ENCODE measurements at places on chromosomes 16 and 17.
A peak's percentile ranks its signal among the peaks of the same experiment; 100 is the strongest.

DNA sequence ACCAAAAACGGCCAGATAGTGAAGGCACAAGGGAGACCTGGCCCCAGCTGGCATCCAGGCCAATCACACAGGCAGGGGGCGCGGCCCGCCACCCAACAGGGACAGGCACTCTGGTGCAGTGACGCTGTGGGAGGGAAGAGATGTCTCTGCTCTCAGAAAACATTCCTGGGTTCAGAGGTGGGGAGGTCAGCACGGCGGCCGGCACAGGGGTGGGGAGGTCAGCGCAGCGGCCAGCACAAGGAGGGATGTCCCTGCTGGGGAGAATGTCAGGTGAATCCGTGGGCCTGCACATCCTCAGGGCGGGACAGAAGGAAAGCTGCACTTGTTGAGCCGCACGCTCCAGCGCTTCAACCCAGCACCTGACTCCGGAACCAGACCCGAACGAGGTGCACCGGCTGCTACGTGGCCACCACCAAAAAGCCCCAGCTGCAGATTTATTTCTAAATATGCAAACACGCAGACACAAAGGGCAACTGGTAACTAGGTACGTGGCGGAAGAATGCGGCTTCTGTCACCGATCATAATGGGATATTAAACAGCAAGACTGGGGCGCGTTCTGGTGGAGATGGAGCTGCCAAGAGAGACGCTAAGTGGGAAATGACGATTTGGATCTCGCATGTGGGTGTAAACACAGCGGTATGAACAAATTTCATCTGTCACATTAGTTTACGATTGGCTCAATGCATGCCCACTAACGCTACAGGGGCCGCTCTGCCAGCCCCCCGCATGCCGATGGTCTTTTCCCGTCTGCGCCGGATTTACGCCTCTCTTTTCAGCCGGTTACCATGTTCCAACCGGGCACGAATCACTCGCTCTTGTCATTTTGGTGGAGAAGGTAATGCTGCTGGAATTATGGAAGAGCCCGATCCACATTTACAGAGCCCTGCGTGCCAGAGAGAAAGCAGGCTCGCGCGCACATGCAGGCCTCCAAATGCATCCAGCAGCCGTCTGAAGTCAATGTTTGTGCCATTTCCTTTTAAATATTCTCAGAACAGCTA, 15.5 kb downstream of the SLC38A10 start:
- no peak for DNase-seq

- no peak for DNase-seq
Observed at GRCh38 chr16:50844840-50845239, 103.0 kb downstream of the CYLD start.

DNA sequence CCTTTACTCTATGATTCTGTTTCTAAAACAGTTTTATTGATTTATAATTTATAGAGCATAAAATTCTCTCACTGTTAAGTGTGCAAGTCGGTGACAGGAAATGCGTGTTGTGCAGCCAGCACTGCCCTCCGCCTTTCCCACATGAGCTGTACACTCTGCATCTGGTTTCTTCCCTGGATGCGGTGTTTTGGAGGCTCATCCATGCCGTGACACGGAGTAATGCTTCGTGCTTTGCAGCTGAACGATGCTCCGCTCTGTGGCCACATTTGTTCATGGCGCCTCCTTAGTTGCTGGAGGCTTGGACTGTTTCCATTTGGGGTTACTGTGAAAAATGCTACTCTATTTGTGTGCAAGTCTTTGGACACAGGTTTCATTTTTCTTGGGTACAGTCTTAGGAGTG, 7.2 kb upstream of the IGFALS start:
- DNase-seq, result no peak

DNA sequence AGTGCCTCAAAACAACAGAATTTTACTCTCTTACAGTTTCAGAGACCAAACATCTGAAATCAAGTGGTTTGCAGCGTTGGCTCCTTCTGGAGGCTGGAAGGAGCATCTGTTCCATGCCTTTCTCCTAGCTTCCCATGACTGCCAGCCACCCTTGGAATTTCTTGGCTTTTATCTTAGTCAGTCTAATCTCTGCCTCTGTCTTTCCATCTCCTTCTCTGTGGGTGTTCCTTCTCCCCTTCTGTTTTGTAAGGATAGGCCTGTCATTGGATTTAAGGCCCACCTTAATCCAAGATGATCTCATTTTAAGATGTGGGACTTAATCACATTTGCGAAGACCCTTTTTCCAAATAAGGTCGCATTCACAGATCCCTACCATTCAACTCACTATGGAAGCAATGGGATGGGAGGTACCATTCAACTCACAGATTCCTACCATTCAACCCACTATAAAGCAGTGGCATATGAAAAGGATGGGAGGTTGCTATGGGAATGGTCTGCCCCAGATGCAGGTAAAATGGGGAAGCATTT, 321.8 kb downstream of the WWOX start:
- DNase-seq, result no peak

GRCh38 chr16:66886321-66886720, 6.0 kb downstream of the PDP2 start:
- no peak for DNase-seq

GRCh38 chr17:14838567-14838966, 426.6 kb downstream of the PMP22 start:
- no peak for DNase-seq

- DNase-seq, result no peak
Observed at GRCh38 chr17:4540224-4540651, 14.9 kb downstream of the MYBBP1A start.

- no peak for DNase-seq
Observed at GRCh38 chr16:28903344-28904042, 21.5 kb downstream of the RABEP2 start.

- no peak for DNase-seq
Observed at GRCh38 chr17:33381201-33381600, 88.1 kb upstream of the ASIC2 start.

GRCh38 chr17:29592850-29593551, at the start of gene ANKRD13B:
Gene ANKRD13B (plus strand): TSS chr17:29593132. CDS start chr17:29593622, 490 bp downstream.
- DNase-seq, result peak; percentile 44

DNA sequence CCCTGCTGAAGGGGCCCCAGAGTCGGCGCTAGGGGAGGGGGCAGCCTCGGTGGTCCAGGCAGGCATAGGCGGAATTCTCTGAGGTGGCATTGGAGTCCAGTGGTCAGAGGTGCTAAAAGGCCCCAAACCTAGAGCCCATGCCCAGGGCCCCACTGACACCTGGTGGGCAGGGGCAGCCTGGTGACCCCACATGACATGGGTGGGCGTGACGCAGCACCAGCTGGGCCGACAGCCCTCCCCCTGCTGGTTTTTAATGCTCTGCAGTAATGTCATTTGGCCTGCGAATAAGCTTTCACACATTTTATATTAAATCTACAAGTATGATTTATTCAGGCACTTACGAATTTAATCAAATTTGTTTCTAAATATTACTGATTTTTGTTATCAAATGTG, 2.1 kb upstream of the RNPS1 start:
- DNase-seq, result no peak

- no peak for DNase-seq
Observed at GRCh38 chr17:50165867-50166517, at the start of gene SGCA. Gene SGCA (plus strand): TSS chr17:50166005. CDS start chr17:50166041, 36 bp downstream.

- DNase-seq, result no peak
Observed at GRCh38 chr16:80122115-80122514, 418.7 kb upstream of the DYNLRB2 start.

DNA sequence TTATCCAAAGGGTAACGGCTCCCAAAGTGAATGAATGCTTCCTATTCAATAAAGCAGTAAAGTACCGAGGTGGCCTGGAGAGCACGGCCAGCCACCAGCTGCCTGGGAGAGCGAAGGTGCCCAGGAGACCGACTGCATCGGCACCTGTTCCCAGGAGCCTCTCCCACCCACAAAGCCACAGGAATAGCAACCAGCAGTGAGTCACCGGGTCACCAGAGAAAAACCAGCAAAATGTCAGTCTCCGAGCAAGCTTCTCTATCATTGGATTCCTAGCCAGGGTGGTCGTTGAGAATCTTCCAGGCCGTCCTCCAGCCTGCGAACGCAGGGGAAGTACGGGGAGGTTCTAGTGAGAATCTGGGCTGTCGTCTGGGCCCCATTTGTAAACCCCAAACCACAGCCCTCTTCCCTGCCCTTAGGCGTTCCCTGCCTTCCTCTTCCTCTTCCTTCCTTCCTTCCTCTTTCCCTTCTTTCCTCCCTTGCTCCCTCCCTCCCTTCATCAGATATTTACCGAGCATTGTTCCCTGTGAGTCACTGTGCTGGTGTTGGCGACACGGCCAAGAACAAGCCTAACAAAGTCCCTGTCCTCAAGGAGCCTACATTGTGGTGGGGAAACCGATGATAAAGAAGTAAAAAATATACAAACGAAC, 114.6 kb downstream of the SLC39A11 start:
- DNase-seq, result no peak

DNA sequence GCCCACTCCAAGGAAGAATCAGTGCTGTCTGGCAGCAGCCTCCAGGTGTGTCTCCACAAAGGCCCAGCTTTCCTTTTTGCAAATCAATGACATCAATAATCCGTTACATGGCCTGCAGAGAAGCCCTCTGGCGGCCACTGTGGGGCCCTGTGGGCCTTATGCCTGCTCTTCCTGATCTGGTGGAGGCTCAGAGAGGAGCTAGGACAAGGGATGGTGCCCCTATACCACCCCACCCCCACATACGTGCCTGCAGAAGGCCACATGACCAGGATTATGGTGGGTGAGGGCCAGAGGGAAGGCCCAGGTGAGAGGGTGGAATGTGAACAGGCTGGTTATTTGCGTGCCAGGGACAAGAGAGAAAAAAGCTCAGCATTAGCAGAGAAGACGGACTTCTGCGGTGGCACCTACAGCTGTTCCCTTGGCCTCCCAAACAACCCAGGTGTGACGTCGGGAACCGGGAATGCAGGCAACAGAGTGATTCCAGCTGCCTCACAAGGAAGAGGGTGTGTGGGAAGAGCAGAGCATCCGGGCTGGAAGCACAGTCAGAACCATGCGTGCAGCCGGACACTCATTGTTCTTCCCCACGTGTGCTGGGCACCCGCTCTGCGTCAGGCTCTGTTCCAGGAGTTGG, 22.5 kb downstream of the EIF4A3 start:
- DNase-seq, result no peak

GRCh38 chr17:73956595-73957465, 246.6 kb upstream of the RPL38 start:
- DNase-seq, result peak; percentile 46

DNA sequence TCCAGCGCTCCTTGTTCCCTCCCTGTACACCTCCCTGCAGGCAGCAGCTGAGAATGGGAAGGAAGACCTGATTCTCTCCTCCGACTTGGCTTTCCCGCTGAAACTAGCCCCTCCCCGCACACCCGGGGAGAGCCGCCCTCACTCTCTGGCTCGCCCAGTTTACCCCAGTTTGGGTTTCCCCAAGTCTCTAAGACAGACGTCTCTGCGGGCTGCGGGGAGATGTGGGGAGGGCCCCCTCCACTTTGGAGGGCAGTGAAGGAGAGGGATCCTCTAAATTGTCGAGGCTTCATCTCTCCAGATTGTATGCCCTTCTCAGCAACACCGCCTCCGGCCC, 797 bp downstream of the GRB7 start:
- peak; percentile 54 for DNase-seq

DNA sequence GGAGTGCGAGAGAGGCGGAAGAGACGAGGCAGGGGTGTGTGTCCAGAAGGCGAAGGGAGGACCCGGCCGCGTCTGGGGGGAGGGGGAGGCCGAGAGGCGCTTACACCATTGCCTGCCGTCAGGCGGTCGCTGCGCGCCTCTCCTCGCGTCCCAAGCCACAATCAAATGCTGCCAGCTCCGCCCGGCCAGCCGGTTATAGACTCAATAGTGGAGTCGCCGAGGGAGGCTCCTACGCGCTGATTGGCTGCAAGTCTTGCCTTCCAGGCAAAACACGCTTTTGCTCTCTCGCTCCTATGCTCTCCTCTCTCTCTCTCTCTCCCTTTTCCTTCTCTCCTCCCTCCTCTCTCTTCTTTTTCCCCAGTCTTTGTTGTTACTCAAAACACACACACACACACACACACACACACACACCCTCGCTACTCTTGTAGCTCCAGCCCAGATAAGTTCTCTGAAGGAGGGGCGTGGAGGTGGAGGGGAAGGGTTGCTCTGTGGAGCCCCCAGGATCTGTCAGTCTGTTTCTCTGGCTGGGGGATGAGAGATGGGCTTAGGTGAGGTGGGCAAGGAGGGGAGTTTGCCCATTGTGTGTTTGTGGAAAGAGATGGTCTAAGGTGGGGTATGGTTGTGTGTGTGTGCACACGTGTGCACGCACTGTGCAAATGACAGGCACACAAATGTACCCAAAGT, at the start of gene DLX3:
Gene DLX3, minus strand, starts transcription at position 170 of the 684 bp plus-strand sequence. CDS start 226 bp downstream, outside the sequence.
- DNase-seq, result peak; percentile 33

GRCh38 chr17:66149562-66149961, 42.4 kb downstream of the CEP112 start:
- no peak for DNase-seq

DNA sequence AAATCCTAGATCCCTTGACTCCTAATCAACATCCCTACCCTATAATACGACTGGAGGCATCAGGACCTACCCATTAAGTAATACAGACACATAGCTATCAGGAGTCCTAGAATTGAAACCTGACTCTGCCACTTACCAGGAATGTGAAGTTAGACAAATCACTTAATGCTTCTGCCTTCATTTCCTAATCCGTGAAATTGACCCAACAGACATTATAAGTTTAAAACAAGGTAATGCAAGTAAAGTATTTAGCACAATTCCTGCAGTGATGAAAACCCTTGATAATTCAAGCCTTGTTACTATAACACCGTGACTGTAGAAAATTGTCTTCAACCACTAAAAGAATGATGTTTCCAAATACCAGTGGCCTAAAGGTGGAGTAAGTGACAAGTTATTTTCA, 150.2 kb downstream of the KCNJ2 start:
- no peak for DNase-seq

- DNase-seq, result peak; percentile 49
Observed at GRCh38 chr16:75099738-75100602, 16.6 kb downstream of the LDHD start.

GRCh38 chr17:604765-605164, 109.9 kb downstream of the VPS53 start:
- no peak for DNase-seq

GRCh38 chr17:57463103-57463885, 207.0 kb downstream of the MSI2 start:
- DNase-seq, result peak; percentile 92

- DNase-seq, result no peak
Observed at GRCh38 chr16:82735673-82736091, 108.9 kb downstream of the CDH13 start.

GRCh38 chr17:28319598-28319935, 567 bp downstream of the TMEM97 start:
- DNase-seq, result no peak

DNA sequence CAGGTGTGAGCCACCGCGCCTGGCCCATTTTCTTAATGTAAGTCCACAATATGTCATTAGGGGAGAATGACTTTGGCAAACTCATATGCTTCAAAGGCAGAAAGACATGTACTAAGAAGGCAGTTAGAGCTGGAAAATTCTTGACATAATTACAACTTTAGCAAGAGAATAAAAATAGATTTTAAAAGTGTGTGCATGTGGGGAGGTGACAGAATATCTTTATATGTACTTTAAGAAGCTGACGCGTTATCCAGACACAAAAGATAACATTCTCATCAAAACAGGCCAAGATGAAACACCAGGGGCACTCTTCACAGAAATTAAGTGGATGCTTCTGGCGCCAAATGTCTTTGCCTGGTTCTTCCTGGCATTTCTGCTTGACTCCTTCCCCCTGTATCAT, 28.2 kb downstream of the GJC1 start:
- DNase-seq, result no peak

GRCh38 chr17:17024778-17025300, 17.4 kb upstream of the MPRIP start:
- DNase-seq, result no peak

Measured in stimulated activated CD4-positive, alpha-beta T cell treated with anti-CD3 and anti-CD28 coated beads, Interleukin-1b, Interleukin-23, amount 100 ng/mL, for 48 hours (primary cell).